ENCODE measurements at places on chromosomes 13 and 19.
A peak's percentile ranks its signal among the peaks of the same experiment; 100 is the strongest.

DNA sequence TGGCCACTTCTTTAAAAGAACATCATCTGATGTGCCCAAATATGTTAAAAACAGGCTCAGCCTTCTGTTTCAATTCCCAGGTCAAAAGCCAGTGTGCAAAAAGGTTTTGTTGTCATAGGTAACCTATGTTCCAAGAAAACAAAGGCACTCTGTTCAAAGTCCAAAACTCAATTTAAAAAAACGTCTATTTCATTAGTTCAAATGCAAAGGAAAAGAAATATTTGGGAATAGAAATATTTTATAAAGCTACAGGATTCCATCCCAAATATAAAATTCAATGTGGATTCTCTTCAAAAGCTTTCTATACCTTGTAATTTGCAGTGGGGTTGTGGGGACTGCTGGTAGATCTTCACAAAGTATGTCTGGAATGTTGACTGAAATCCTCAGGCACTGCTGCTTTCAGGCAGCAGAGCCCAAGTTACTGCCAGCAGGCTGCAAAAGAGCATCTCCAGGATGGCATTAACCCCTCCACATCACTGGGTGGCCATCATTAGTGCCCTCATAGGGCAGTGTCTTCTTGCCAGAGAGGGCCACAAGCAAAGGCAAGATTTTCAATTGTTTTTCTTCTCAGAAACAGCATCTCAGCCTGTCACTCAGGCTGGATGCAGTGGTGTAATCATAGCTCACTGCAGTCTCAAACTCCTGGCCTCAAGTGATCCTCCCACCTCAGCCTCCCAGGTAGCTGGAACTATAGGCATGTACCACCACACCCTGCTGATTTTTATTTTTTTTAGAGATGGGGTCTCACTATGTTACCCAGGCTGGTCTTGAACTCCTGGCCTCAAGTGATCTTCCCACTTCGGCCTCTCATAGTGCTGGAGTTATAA, 22.8 kb upstream of the STK24 start:
- DNase-seq, result no peak

- DNase-seq, result no peak
Observed at GRCh38 chr19:46385636-46386035, 27.7 kb downstream of the CCDC8 start.

- peak; percentile 26 for DNase-seq
Observed at GRCh38 chr19:47272448-47273312, 2.0 kb upstream of the INAFM1 start.

DNA sequence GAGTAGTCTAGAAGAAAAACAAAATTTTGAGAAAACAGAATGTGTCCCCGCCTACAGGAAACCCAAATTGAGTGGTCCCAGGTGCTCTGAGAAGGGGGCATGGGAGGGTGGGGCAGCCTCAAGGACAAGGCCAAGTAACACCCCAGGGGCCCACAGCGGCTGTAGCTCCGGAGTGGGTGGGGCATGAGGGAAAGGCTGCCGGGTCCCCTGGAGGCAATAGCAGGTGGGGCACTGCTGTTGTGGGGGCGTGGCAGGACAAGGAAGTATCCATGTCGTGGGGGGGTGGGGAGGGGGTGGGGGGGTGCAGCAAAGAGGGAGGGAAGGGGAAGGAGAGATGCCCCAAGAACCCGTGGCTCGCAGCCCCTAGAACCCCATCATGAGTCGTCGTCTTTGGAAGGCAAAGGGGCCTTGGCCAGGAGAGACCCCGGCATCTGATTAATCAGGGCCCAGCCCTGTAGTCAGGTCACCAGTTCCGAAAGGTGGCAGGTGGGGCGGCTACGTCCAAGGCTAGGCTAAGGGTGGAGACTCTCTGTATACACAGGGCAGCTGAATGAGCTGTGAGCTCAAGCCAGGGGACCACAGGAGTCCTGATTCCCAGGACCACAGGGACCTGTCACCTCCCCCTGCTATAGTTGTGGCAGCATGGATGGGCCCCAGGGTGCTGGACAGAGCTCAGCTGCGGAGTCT, 7.5 kb upstream of the ISYNA1 start:
- DNase-seq, result no peak

DNA sequence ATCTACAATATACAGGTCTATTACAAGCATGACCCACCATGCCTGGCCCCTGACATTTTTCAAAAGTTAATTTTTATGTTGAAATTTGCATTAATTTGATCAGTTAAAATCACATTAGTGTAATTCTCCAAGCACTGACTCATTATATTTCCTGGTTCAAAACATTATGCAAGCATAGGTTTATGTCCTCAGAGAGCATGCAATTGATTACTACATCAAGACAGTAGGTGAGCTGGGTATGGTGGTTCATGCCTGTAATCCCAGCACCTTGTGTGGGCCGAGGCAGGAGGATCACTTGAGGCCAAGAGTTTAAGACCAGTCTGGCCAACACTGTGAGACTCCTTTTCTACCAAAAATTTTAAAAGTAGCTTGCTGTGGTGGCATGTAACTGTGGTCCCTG, 248.8 kb upstream of the KLHL1 start:
- DNase-seq, result no peak

GRCh38 chr13:99802416-99802815, 169.2 kb downstream of the ZIC5 start:
- no peak for DNase-seq

Data from stimulated activated CD8-positive, alpha-beta memory T cell treated with anti-CD3 and anti-CD28 coated beads, Interleukin-4, amount 100 ng/mL, for 4 hours (primary cell).